ENCODE measurements at places on chromosomes 2 and 18.

GRCh38 chr18:49685231-49685942 is 123.5 kb downstream of the LIPG start:
- DNase-seq = no peak

DNA sequence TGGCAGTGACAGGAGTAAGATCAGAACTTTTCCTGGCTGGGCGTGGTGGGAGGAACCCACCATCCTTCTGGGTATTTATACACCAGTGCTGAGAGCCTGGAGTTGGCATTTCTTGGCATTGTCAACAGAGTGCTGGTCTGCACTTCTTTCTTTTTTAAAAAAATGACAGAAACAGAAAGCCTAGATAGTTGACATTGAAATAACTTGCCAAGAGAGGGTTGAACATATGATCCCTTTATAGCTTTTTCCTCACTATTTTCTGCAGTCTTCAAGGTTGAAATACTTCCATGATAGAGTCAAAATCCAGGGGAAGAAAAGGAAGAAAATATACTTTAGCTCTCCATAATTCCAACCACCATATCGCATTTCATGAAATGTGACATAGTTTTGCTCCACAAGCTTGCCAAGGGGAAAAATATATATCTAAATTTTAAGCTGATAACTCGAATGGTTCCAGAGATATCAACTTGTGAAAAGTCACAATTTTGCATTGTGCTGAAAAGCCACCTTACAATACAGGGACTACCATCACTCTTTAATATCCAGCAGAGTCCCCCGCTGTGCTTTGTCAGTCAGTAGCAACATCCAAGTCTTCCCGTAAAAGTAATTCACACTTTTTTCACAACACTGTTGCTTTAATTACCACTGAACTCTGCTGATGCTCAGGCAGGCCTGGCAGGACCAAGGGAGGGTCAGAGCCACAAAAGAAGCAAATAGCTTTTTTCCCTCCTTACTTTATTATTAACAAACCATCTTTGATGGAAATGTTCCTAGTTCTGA is 764.9 kb upstream of the FANCL start:
- no peak for DNase-seq

DNA sequence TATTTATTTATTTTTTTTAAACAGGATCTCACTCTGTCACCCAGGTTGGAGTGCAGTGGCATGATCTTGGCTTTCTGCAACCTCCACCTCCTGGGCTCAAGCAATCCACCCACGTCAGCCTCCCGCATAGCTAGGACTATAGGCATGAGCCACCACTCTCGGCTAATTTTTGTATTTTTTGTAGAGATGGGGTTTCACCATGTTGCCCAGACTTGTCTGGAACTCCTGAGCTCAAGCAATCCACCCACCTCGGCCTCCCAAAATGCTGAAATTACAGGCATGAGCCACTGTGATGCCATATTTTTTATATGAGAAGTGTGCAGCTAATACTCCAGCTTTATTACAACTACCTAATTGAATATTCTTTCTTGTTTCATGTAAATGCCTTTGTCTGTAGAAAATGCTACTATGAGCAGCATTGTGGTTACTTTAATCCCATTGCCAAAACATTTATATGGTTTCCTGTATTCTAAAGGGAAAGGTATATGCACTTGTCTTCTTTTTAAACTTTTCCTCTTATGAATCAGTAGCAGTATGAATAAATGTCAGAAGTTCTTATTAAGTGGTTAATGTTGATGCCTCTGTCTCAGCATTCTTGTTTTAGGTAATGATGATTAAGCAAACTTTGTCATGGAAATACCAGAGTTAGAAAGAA is 9.5 kb upstream of the BCL2L11 start:
- no peak for DNase-seq

DNA sequence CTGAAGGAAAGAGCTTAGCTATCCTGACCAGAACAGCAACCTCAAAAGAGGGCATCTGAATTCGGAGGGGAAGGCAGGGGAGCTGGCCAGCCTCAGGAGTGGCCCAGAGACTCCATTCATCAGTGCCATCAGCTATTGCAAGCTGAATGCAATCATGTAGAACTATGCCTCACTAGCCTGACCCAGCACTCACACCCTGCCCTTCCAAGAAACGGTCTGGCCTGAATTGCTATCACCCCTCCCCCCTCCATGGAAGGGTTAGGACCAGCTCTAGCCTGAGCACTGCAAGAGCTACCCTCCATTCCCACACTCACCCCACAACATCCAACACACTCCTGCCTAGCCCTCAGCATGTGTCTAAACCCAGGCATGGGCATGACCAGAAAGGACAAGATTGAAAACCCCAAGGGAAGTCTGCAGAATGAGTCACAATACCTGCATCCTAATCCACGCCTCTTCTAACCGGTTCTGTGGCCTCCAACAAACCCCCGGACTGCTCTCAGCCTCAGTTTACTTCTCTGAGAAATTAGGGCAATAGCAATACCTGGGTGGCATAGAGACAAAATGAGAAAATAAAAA is 120.3 kb downstream of the BCL11A start:
- DNase-seq = no peak

DNA sequence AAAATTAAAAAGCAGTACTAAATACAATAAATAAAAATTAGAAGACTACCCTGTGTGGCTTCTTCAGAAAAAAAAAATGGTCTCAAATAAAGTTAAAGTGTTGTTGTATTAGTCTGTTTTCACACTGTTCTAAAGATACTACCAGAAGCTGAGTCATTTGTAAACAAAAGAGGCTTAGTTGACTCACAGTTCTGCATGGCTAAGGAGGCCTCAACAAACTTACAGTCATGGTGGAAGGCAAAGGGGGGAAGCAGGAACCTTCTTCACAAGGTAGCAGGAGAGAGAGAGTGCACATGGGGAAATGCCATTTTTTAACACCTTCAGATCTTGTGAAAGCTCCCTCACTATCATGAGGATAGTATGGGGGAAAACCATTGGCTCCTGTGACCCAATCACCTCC is 612.8 kb downstream of the RNF144A start:
- DNase-seq = no peak

GRCh38 chr2:152099367-152100050 is 665 bp upstream of the CACNB4 start:
- no peak for DNase-seq

GRCh38 chr18:33558529-33558928 is 19.5 kb upstream of the ASXL3 start:
- DNase-seq = no peak

GRCh38 chr2:143505542-143505941 is 376.3 kb downstream of the ARHGAP15 start:
- DNase-seq = no peak

DNA sequence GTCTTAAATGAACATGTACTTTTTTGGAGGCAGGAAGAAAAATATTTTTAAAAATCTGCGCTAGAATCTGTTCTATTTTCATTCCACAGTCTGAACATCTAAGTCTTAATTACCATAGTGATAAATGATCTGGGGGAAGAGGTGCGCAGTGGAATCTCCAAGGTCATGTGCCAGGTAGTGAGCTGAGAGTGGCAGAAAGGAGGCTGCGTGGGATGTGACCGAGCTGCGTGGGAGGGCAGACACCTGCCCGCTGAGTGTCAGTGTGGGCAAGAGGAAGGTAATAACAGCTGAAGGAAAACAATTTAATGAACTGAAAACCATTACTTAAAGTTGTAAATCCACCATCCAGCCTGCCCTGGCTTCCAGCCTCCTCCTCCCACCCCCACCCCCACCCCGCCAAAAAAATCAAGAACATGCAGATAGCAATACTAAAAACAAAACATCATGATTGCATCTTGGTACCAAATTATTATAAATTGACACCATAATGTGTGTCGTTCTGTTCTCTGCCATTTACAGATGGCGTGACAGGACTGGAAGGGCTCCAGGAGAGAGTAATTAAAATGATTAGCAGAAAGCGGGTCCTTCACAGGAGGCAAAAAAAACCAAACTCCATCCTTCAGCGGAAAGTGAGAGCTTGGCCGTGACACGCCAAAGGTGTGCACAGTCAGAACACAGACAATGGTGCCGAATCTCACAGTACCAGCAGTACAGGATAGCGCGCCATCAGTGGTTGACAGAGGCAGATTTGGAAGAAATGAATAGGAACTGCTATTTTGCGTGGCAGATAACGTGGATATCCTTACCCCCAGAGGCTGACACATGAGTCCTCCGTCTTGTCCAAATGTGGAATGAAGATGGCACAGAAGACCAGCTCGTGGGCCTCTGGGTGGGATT is 11.4 kb upstream of the DTNB start:
- no peak for DNase-seq

GRCh38 chr2:183812091-183812490 is 687.8 kb downstream of the NUP35 start:
- no peak for DNase-seq

DNA sequence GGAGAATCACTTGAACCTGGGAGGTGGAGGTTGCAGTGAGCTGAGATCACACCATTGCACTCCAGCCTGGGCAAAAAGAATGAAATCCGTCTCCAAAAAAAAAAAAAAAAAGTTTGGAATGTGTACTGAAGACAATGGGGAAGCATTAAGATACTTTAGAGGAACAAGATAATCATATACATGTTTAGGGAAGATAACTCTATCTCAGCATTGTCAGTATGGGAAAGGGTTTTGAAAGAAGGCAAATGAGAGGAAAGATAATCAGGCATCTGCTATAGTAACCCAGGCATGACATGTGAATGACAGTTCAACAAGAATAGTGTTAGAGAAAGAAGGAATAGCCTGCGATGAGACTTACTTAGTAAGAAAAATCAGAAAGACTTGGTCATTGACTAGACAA is 112.0 kb downstream of the ATAD2B start:
- DNase-seq = no peak

GRCh38 chr2:219851801-219852481 is 224.5 kb downstream of the SLC4A3 start:
- no peak for DNase-seq

DNA sequence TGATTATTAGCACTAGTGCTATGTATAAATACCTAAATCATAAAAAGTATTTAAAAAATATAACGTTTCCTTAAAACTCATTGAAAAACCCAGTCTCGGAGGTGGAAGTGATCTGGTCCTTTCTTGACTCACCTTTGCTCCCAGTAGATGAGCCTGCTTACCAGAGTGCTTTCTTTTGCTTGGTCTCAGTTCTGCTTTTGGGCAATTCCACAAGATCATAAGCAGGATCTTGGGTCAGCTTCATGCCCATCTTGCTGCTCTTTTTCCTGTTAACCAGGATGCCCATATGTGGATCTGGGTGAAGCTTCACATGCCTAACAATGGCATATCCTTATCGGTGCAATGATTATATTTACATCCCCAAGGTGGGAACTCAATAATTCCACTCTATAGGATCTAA is 332.1 kb upstream of the FAM98A start:
- DNase-seq = no peak

- DNase-seq = no peak
These were observed 187.5 kb upstream of the CRIM1 start for GRCh38 chr2:36168115-36168514.

- peak; percentile 92 for DNase-seq
These were observed 62.6 kb downstream of the C18orf63 start for GRCh38 chr18:74378179-74378682.

- DNase-seq = no peak
These were observed 48.0 kb downstream of the ARHGAP15 start for GRCh38 chr2:143177096-143177786.

DNA sequence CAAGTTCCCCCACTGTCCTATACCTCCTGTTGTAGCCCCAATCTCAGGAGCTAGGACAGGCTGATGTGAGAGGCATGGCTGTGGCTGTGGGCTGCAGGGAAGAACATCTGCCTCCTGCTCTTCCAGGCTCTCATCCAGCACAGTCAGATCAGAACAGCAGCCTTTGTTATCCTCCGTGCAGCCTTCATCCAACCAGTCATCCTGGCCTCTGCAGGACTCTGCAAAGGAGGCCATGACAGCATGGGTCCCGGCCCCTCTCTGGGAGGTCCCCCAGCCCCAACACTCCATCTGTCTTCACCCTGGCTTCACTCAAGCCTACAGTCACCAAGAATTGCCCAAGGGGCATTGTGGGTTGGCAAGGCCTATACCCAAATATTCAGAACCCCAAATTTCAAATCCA is 223.2 kb upstream of the COPS8 start:
- DNase-seq = no peak

DNA sequence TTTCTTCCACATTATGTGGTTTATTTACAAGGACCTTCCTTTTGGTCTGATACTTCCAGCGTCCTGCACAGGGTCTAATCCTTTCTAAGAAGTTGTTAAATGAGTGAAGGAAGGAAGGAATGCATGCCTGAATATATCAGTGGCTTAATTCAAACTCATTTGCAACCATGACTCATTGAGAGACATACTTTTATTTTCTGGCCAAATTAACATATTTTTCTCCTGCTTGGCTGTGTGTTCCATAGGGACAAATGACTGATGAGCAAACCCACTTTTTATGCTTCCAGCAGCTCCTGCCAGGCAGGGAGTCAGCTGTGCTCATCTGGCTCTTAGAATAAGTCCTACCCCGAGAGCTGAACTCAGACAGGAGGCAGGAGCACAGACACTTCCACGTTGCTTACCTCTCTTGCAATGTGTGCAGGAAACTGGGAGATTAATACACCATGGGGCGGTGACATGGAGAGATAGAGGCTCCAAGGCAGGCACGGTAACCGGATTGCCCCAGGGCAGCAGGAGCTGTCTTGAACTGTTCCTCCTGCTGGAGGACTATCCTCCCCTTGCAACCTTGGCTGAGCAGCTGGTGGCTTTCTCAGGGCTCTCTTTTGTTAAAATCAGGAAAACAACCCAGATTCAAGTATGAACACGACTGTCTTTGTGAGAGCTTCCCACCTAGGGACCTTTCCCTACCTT is 667.5 kb upstream of the HS6ST1 start:
- DNase-seq = no peak

DNA sequence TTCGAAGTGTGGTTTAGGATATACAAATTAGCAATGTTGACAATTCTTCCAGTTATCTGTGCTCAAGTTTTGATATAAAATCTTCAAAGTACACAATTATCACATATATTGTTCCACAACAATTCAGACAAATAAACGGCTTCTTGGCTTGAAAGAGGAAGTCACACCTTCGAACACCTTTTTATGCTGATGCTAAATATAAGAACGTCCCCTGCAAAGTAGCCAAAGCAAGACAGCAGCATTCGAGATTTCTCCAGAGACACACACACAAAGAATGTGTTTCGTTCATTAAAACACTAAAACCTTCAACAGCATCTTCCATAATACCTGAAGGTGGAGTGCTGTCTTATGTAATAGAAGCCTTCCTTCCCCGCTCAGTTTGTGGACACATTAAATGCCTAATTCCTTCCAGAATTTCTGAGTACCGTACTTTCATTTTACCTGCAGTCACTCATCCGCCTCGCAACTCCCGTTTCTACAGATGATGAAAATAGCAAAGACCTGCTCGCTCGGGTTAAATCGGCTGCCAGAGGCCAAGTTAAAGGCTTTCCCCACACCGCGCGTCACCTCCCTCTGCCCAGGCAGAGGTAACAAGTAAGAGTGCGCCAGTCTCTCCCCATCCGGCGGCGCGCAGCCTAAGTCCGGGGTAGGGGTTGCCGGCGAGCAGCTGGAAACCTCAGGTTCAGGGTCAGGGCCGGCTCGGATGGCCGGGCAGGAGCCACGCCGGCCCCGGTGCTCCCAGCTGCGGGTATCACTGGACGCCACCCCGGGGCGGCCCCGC is 847 bp downstream of the SERPINE2 start:
- no peak for DNase-seq

- no peak for DNase-seq
These were observed 30.8 kb upstream of the TMEM214 start for GRCh38 chr2:27001950-27002349.

- DNase-seq = no peak
These were observed 874 bp upstream of the PIEZO2 start for GRCh38 chr18:11150271-11150615.

GRCh38 chr2:74333175-74333574 is 10.0 kb downstream of the SLC4A5 start:
- DNase-seq = no peak
